ENCODE measurements at places on chromosomes 6 and 20.

- DNase-seq, result no peak
Measured at GRCh38 chr6:134455319-134455718, 137.4 kb upstream of the SGK1 start.

DNA sequence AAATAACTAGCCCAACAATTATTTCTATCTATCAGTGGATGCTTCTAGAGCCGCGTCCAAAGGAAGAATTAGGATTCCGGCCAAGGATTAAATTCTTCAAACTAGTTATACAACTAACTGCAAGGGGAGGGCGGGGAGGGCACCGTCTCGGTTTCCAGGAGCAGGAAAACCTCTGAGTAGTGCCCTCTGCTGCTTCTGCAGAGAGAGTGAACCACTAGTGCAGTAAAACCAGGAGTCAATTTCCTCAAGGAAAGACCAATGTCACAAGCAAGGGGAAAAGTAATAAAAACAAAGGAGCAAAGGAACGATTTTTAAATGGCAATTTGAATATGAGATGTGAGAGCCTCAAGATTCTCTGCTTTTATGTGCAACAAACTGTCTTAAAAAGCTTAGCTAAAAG, 16.5 kb upstream of the UBE2J1 start:
- DNase-seq, result no peak

DNA sequence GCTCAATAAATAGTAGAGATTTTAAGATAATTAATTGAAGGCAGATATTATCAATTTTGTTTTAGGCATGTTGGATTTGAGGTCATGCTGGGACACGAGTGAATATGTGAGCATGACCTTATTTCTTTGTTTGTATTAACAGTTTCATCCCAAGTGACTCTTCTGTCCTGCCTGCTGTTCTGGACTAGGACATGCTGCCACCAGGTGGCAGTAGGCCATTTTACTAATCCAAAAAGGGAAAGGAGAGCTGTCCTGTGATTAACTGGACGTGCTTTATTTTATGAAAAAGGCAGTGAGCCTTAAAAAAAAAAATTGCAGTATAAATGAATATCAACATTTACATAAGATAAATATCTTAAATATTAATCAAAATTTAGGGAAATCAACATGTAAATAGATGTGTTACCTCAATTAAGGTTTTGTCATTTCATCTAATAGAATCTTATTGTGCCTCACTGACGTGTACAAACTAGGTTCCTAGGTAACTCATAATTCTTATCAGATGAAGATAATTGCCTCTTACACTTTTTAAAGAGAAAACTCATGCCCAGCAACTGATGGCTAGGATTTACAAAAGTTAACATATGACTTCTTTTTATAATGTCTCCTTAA, 49.8 kb downstream of the FRK start:
- DNase-seq, result no peak

DNA sequence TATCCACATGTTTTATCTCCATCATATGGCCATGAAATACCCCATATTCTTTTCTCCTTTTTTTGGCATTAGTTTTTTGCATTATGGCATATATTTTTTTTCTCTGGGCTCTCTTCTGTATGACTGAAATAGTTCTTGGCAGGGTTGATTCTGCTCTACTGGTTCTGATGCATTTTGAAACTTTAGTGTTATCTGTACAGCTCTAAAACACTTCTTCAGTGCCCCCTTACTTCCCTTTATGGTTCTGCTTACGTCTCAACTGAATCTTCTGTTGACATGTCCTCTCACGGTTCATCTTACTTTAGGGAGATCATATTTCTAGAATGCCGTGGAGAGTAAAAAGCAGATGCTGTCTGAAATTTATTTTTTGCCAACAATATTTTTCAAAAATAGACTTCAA, 23.2 kb upstream of the TXNDC5 start:
- no peak for DNase-seq

DNA sequence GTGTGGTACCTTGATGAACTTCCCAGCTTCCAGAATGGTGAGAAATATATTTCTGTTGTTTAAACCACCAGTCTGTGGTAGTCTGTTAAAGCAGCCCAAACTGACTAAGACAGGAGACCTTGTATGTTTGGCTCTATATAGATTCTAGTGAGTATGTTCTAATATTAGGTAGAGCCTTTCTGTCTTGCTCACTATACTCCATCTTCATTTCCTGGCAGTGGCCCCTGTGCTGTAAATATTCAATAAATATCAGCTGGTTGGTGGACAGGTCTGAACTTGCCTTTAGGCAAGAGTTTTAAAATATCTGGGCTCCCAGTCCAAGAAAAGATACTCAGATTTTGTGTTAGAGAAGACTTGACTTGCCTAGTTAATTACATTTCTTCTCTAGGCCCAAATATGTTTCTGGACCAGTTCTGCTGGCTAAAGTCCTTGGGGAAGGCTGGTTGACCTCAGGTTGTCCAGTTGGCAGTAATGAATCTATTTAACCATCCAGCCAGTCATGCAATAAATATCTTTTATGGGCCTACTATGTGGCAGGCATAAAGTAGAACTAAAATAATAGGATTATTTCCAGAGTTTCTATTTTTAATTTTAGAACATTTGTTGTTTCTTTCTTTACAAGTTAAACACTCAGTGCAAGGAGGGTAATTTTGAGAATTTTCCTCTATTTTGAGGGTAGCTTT, 22.3 kb downstream of the PPP1R14C start:
- no peak for DNase-seq

- no peak for DNase-seq
Measured at GRCh38 chr6:20699402-20699801, 165.1 kb downstream of the CDKAL1 start.

All from activated T-helper 1 cell treated with anti-CD3 and anti-CD28 coated beads, Interleukin-2, amount 50 U/mL, for 16 hours (primary cell).